CD8-positive, alpha-beta memory T cell (primary cell): ENCODE measurements at places on chromosomes 16 and 17. TPM values are rescaled to one million over a fixed set of nuclear protein-coding genes. Genes with fewer than 3 reads are reported as not detected.

DNA sequence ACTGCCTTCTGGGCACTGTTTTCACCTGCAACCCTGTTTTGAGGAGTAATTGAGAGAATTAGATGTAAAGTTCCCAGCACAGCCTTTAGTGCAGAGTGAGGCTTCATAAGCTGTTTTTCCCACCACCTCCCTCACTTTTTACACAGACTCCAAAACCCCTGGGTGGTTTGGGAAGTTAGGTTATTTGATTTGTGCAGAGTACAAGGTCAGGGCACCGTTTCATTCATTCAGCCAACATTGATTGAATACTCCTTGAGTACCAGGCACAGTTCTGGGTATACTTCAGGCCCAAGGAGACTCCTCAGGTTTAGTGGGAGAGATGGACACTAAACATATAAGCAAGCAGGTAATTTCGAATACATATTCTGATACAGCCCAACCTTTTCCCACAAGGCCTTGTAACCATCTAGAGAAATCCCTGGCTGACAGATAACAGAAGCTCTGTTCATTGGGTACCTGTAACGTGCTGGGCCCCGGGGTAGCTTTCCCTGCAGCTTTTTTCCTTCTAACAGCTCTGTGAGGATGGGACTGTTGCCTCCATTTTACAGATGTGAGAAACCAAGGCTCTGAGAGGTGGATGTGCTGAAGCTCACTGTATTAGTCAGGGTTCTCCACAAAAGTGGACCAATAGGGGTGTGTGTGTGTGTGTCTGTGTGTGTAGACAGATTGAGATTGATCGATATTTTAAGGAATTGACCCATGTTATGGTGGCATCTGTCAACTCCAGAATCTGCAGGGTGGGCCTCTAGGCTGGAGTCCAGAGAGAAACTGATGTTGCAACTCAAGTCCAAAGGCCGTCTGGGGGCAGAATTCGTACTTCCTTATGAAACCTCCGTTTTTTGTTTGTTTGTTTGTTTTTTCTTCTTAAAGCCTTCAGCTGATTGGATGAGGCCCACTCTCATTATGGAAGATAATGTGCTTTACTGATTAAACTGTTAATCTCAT, 234.7 kb downstream of the SNX29 start:
- no peak for DNase-seq

DNA sequence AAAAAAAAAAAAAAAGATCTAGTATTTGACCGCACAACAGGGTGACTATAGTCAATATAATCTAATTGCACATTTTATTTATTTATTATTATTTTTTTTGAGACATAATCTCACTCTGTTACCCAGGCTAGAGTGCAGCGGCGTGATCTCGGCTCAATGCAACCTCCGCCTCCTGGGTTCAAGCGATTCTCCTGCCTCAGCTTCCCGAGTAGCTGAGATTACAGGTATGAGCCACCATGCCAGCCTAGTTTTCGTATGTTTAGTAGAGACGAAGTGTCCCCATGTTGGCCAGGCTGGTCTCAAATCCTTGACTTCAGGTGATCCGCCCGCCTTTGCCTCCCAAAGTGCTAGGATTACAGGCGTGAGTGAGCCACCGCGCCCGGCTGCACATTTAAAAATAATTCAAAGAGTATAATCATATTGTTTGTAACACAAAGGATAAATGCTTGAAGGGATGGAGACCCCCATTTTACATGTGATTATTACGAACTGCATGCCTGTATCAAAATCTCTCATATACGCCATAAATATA, 794 bp downstream of the ANKS3 start:
- no peak for DNase-seq

DNA sequence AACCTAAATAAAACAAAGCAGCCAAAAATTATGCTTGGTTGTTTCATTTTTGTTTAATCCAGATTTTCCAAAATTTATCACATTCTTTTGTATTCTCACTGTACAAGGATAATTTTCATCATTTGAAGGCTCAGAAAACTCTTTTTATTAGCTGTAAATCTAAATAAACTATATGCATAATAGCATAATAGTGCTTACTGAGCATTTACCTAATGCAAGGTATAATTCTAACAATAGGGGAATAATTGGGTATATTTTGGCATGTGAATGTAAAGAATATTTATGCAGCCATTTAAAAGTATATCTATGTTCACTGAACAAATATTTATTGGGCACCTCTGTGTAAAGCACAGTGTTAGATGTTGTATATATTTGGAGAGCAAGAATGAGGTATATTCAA, 17.0 kb downstream of the PALB2 start:
- DNase-seq: no peak

- DNase-seq: no peak
These were observed 139.3 kb downstream of the CDH11 start for GRCh38 chr16:64982581-64982980.

- DNase-seq: no peak
These were observed 241.3 kb upstream of the ZFHX3 start for GRCh38 chr16:73289232-73289631.

MYH10 gene
- polyA plus RNA-seq: 2.4 TPM

GRCh38 chr16:9499941-9500593, 408.6 kb downstream of the HAPSTR1 start:
- DNase-seq: no peak

DNA sequence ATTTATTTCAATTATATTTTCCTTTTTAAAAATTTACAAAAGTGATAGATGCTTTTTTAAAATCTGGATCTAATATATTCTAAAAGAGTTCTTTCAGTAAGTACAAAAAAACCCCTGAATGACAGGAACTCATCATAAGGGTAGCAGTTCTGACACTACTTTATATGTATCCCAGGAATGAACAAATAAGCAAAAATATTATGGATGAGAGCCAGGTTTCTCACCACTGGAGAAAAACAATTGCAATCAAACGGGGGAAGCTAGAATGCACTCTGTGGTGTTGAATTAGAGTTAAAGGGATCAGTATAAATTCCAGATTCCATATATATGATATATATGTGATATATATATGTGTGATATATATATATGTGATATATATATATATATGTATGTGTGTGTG, 23.2 kb upstream of the NDRG4 start:
- DNase-seq: no peak

SLFN12L gene
- polyA plus RNA-seq: 27.5 TPM

DNA sequence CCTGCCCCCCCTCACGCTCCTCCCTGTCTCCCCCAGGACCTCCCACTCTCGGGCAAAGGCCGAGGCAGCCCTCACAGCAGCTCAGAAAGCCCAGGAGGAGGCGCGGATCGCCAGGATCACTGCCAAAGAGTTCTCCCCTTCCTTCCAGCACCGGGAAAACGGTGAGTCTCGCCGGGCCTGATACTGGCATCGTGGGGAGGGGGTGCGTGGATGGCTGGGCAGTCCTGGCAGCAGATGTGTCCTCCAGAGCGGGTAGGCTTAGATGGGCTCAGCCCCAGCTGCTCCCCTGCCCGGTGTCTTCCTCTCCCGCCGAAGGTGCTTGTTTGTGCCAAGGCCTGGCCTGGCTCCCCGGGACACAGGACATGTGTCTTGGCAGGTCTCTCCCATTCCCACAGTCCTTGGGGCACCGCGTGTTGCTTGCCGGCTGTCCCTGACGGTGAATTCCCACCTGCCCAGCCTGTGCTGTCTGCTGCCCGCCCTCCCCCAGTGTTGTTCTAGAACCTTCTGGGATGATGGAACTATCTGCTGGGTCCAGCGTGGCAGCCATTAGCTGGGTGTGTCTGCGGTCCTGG, 81.6 kb downstream of the KLHDC4 start:
- DNase-seq: no peak

DNA sequence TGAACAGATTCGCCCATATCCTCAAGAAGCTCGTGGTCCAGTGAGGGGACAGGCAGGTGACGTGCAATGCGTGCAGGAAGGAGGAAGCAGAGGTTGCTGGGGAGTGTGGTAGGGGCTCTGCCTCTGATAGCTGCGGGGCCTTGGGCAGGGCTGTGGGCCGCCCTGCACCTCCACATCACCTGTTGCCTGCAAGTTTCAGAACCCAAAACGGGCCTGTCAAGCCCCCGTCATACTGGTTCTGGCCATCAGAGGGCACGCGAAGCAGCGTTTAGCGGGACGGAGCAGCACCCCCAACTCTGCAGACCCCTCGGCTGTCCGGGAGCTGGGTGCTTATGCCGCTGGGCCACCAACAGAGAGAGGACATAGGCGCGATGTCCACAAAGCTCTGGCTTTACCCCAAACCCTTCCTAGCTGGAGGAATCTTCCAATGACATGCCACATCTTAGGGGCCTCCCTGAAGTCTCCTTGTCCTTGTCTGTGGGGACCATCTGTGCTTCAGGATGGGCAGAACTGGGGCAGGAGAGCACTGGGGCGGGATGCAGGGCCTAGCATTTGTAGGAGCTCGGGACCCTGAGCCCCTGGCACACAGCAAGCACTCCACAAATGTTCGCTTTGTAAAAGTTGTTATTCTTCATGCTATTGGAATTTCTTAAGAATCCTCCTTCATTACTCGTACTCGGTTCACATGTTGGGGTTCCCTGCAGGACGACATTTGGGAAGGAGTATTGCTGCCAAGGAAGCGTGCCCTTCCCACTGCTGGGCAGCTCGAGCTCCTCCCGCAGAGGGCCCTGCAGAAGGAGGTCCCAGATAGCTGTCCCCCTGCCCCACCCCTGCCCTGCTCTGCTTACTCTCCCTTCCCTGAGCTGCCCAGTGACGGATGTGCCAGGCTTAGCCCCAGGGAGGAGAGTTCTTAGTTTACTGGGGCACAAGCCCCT, 64.3 kb downstream of the CNGB1 start:
- DNase-seq: no peak

DNA sequence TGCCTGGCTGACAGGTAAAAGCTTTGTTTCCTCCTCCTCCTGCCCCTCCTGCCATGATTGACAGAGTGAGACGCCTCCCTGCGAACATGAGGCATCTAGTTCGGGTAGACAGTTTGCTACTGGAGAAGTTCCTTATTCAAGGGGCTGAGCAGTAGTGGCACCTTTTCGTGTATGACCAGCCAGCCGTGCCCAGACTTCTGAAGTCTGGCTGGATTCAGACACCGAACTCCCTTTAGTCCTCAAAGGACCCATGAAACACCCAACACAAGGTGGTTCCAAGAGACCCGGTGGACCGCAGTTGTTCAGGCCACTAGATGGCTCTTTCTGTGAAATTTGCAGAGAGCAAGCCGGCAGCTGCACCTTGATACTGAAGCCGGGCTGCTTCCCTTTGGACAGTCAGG, 192.8 kb downstream of the XYLT1 start:
- no peak for DNase-seq

DNA sequence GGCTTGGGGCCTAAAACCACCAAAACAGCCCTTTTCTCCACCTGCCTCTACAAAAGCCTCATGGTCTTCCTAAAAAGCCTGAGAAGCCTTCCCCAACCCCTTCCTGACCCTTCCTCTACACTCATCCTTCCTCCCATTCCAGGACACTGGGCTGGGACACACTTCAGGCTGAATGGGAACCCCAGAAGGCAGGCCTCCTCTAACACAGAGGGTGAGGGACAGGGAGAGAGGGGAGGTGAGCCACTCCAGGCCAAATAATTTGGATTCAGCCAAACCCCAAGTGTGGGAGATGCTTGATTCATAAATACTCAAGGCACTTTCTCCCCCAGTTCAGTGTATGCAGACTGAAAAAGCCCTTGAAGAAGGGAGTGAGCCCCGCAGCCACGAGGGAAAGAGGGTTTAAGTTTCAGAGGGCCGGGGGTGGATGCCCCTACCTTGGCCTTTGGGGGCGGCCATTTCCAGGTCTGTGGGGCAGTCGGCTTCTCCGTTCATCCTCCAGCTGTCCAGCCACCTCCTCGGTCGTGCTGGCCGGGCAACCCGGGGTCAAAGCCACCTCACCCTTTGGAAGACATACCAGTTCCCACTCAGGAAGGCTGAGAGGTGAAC, 1.6 kb downstream of the UBTF start:
- peak; percentile 59 for DNase-seq

DNA sequence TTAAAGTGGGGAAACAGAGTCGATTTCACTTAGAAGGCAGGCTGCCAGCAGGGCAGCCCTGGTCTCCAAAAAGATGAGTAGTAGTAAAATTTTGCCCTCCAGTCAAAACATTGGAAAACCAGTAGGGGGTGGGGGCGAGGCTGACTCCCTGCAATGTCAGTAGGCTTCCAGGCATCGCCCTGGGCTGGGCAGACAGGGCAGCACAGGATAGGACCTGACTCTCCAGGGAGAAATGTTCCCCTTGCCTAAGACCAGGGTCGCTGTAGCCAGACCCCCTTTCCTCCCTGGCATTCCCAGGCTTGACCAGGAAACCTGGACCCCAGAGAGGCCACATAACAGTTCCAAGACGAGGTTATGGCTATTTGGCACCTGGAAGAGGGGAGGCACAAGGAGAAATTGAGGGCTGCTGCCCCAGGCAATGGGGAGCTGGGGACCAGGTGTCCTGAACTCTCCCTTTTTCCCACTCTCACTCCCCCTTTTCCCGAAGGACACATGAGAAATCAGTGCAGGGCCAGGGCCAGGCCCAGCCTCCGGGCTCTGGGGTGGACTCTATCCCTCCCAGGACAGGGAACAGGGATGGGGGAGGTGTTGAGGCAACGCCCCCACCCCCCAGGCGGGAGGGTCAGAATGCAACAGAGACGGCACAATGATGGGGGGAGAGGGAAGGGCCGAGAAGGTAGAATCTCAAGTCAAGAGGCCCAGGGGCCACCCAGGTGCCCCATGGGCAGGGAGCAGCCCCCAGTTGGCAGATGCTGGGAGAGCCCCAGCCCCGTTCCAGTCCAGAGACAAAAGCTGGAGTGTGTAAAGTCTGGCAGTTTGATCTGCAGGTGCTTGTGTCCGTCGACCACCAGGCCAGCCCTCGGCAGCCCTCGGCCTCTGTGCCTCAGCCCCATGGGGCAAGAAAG, 4.5 kb upstream of the SAMD14 start:
- DNase-seq: no peak

- DNase-seq: no peak
These were observed 44.2 kb upstream of the DNAH9 start for GRCh38 chr17:11554042-11554441.

DNA sequence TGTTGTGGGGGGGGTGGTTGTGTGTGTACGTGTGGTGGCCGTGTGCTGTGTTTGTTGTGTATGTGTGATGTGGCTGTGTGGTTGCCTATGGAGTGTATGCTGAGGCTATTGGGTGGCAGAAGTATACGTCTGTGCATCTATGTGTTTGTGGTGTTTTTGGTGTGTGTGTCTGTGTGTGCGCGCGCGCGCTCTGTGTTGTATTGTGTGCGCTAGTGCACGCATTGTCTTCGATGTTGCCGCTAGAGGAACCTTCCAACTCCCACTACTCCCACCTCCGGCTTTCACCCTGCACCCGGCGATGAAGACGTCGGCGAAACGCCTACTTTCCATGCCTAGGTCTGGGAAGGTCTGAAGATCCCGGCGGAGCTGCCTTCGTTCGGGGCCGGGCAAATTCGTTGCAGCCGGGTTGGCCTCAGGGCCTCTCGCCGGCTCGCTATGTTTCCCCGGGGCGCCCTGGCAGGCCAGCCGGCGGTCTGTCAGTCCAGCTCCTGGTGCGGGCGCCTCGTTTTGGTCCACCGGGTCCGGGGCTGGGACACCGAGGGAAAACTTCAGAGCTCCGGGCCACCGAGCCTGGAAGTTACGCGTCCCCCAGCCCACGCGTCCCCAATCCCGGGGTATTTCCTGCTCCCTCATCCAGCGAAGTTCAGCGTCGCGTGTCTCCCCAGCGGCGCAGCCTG, 5.2 kb upstream of the DLX4 start:
- DNase-seq: no peak

EEF2K gene
- 1.9 TPM for polyA plus RNA-seq

GRCh38 chr17:58498177-58498828, 10.1 kb upstream of the HSF5 start:
- DNase-seq: no peak
